ENCODE measurements at places on chromosomes 6 and 20.

- no peak for DNase-seq
Observed at GRCh38 chr20:48862279-48862678, 34.5 kb upstream of the PREX1 start.

DNA sequence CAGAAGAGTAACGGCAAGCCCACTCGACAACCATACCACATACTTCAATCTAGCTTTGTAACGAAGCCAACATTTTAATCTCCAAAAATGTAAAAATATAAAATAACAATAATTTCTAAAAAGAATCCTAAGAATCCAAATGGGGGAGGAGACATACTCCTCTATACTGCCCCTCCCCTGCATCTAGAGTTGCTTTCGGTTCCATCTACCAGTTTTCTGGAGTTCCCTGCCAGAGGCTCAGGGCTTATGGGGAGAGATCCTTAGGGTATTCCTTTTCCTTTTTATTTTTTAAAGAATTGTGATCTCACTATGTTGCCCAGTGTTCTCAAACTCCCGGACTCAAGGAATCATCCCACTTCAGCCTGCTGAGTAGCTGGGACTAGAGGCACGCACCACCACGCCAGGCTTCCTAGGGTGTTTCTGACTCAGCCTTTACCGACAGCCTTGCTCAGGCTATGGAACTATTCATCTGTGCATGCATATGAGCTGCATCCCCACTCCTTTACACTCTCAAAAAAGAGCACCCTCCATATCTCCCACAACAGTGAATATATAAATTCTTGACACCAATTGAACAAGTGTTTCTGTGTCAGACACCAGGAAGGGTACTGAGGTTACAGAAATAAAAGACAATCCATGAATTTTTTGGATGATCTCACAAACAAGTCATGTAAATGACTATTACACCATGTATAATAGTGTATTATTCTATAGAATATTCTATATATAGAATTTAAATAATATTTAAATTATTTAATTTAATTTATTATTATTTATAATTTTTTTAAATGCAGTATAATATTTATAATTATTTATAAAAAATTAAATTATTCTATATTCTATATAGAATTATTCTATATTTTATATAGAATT is 40.7 kb upstream of the UBR2 start:
- DNase-seq: no peak

DNA sequence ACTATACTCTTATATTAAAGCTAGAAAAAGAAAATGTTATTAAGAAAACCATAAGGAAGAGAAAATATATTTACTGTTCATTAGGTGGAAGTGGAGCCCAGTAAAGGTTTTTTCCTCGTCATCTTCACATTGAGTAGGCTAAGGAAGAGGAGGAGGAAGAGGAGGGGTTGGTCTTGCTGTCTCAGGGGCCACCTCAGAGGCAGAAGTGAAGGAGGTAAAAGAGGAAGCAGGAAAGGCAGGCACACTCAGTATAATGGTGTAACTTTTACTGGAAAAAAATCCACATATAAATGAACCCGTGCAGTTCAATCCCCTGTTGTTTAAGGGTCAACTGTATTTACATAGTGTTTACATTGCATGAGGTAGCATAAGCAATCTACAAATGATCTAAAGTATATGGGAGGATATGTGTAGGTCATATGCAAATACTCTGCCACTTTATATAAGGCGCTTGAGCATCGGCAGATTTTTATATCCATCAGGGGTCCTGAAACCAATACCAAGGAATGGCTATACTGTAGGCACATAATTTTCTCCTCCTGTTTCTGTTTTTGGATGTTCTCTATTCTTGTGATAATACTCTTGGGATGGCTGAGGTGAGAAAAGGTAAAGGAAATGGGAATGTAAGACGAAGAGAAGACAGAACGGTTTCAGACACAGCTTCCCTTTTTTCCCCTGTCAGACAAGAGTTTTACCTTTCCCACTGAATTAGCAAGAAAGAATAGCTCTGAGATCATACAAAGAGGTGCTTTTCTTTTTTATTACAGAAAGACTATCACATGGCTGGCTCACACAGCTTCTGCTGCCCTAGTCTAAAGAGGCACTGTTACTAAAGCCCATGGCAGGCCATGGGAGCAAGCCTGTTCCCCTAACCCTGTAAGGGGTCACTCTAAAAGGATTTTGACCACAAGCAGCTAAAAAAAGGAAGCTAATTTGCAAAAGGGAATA is 59.9 kb downstream of the NUDT3 start:
- no peak for DNase-seq

- no peak for DNase-seq
Observed at GRCh38 chr6:112764377-112764776, 417.2 kb downstream of the RFPL4B start.

- DNase-seq: peak; percentile 83
Observed at GRCh38 chr20:19552221-19553180, 205.6 kb upstream of the RIN2 start.

GRCh38 chr6:12296255-12296573 is 6.1 kb downstream of the EDN1 start:
- DNase-seq: no peak

DNA sequence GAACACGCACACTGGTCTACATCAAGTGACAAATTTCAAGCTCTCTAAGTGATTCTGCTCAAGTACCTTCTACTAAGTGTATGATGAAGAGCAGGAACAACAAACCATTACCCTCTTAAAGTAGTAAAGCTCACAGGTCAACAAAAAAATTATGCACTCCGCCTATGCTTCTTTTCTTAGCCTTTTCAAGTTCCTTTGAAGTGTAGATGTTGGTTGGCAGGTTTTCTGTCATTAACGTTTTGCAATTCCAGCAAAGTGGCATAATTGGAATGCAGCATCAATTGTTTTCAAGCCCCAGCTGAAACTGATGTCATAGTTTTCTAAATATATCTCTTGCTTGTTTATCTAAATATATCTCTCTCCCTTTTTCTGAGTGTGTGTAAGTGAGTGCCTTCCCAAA is 396.9 kb upstream of the EYS start:
- DNase-seq: no peak

- no peak for DNase-seq
Observed at GRCh38 chr20:35854713-35855348, 83.0 kb downstream of the PHF20 start.

- DNase-seq: no peak
Observed at GRCh38 chr6:35287671-35288396, 9.8 kb upstream of the DEF6 start.

DNA sequence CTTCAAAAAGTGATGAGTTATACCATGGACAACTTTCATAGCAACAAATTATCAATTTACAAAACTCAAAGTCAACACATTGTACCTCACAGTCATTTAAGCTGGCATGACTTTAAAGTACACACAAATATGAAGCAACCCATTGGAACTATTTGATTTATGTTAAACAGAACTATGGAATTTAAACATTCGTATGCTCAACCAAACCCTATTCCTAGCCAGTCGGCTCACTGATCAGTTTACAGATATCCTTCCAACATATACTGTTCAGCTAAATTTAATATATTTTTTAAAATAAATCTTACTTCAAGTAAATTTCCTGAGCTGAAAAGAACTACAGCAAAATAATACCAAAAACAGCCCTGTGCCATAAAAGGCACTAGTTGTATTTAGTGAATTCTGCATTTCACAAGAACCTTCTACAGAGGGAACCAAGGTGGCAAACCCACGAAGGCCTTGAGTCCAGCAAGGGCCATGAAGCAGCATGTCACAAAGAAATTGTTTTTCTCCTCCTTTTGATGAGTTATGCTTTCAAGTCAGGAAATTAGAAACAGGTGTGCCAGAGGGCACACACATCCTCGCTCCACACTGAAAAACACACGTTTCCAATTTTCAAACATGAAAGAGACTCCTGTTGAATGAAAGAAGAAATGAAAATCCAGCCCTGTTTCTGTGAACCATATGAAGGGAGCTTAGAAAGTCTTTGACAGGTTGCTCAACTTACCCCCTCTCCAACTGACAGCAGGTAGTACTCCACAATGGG is 122.8 kb downstream of the TASP1 start:
- DNase-seq: no peak

DNA sequence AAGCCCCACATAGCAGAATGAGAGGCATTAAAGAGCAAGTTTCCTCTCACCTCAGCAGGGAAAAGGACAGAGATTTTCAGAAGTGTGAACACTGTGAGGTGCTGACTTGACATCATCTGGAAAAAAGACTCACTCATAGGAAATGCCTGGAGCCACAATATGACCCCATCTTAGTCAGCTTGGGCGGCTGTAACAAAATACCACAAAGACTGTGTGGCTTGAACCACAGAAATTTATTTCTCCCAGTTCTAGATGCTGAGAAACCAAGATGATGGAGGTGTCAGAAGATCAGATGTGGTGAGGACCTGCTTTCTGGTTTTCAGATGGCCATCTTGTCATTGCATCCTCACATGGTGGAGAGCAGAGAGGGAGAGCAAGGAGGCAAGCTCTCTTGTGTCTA is 253.1 kb downstream of the ADGB start:
- DNase-seq: no peak

DNA sequence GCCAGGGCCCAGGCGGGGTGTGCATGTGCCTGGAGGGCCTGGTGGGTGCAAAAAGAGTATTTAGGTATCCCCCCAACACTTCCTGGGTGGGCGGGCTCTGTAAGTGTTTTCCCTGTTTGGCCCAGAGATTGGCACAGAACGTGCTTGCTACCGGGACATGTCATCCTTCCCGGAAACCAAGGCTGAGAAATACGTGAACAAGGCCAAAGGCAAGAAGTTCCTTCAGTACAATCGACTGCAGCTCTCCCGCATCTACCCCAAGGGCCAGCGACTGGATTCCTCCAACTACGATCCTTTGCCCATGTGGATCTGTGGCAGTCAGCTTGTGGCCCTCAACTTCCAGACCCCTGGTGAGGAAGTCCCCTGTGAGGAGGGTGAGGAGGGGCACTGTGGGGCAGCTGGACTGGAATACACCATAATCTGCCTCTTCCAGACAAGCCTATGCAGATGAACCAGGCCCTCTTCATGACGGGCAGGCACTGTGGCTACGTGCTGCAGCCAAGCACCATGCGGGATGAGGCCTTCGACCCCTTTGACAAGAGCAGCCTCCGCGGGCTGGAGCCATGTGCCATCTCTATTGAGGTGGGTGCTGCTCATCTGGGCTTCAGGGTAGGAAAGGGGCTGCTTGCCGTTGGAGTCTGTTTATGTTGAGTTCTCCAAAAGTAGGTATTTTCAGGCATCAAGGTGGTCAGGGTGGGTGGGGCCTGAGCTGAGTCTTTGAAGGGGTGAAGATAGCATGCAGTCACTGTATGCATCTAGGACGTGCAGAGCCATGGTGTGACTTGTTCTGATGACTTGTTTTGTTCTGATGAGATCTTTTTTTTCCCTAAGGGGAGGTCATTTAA is 35.2 kb downstream of the PLCG1 start:
- no peak for DNase-seq

GRCh38 chr6:2054516-2055067 is 190.8 kb downstream of the GMDS start:
- DNase-seq: no peak

- DNase-seq: no peak
Observed at GRCh38 chr20:8310618-8311017, 178.6 kb downstream of the PLCB1 start.

GRCh38 chr20:36491901-36492617 is 49.3 kb upstream of the MYL9 start:
- DNase-seq: no peak

DNA sequence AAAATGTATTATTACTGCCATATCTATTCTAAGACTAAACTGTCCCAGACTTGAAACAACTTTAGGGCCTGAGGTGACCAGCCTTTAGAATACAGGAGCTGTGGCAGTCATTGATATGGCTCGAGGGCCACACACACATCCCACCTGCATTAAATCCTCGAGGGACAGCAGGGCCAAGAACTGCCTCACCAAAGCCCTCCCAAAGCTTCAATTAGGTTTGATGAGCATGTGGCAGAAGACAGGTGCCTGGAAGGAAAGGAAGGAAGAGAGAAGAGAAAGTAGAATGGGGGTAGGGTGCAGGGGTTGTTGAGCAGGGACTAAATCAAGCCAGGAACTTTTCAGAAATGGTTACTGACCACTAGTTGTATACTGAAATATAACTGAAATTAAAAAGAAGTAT is 115.0 kb downstream of the PDSS2 start:
- DNase-seq: no peak

GRCh38 chr20:57024849-57025248 is 241.6 kb downstream of the BMP7 start:
- no peak for DNase-seq

GRCh38 chr6:161110028-161110779 is 118.6 kb downstream of the MAP3K4 start:
- DNase-seq: no peak

GRCh38 chr6:140355476-140355875 is 981.0 kb upstream of the CITED2 start:
- DNase-seq: no peak

DNA sequence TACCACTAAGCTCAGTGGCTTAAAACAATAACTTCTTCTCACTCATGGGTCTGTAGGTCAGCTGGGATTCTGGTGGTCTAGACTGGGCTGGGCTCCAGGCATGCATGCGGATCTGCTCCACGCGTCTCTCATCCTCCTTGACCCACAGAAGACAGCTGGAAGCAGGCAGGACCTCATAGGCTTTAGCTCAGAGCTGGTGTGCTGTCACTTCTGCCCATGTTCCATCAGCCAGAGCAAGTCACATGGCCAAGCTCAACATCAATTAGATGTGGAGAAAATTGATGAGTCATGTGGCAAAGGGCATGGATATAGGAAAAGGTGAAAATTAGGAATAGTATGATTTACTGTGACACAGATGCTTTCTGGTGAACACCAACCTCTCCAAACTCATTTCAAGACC is 57.4 kb upstream of the PSMF1 start:
- DNase-seq: no peak

DNA sequence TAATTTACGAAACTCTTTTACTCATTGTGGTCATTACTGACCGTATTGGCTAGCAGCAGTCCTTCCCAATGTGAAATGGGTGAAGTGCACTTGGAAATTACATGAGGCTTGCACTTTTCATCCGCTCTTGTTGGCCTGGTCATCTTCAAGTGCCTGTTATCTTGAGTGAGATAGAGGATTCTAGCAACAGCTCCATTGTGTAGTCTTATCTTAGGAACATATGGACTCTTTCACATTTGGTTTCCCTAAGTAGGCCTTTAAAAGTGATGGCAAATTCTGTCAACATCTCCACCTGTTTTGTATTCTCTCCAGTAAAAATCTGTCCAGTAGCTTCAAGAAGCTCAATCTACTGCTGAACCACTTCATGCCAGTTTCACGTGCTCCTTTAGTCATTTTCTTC is 114.8 kb upstream of the MARCKS start:
- DNase-seq: no peak

DNA sequence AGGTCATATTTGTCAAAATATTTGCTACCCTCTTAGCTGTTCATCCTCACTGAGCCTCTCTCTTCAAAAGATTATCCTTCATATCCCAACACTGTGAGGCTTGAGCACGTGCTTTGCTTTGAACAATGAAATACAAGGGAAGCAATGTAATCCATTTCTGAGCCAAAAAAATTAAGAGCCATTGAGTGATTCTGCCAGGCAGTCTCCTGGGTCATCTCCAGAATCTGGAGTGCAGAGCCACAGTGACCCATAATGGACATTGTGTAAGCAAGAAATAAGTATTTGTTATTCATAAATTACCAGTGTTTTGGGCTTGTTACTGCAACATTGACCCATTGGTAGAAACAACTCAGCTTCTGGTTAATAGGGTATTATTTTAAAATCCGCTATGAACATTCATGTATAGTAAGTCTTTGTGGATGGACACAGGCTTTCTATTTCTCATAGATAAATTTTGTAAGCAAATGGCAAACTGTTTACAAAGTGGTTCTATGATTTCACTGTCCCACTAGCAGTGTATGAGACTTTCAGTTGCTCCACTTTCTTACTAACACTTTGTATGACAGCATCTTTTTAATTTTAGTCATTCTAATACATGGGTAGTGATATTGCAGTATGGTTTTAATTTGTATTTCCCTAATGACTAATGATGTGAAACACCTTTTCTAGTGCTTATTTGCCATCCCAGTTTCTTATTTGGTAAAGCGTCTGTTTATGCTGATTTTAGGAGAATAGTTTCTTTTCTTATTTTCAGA is 358.2 kb downstream of the PLCB1 start:
- no peak for DNase-seq
